CD4-positive, alpha-beta T cell treated with Interleukin-12 subunit alpha and Interleukin-12 subunit beta, for 1 hour (primary cell): ENCODE measurements at places on chromosomes 2 and 18.

DNA sequence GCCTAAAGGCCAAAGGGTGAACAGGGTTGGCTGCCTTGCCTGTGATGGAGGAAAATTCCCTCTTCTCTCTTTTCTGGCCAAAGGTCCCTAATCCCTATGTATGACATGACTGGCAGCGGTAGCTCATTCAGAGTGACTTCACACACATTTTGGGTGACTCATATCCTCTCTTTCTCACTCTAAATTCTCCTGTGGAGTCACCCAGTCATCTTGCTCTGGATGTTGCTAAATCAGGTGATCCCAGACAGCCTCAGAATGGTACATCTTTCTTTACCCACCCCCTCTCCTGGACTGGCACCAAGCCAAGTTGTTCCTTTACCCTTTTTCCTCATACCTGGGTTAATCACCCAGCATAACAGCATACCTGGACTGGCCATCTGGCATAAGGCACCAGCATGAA is 77.2 kb downstream of the NEURL3 start:
- no peak for DNase-seq

GRCh38 chr2:200306931-200307723 is 634 bp downstream of the SPATS2L start:
- DNase-seq: peak; percentile 12

DNA sequence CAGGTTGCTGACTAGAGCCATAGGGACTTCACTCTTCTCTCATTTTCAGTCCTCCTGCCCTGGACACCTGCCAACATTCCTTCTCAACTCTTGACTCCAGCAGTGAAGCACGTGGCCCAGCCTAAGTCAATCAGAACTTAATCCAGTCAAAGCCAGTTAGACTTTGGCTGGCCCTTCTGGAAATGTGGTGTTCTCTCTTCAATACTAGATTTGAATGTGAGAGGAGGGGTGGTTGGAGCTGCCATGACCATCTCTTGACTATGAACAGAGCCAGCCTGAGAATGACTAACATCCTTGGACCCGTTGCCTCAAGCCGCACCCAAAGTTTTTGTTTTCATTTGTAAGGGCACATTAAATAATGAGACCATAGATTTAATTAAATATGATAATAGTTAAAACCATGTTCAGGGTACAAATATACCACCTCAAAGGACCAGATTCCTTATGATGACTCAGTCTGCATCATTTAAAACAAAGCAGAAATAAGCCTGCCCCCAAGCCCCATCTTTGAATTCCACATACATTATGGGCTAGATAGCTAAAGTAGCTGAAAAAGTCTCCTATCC is 49.7 kb upstream of the RASGRP3 start:
- no peak for DNase-seq

DNA sequence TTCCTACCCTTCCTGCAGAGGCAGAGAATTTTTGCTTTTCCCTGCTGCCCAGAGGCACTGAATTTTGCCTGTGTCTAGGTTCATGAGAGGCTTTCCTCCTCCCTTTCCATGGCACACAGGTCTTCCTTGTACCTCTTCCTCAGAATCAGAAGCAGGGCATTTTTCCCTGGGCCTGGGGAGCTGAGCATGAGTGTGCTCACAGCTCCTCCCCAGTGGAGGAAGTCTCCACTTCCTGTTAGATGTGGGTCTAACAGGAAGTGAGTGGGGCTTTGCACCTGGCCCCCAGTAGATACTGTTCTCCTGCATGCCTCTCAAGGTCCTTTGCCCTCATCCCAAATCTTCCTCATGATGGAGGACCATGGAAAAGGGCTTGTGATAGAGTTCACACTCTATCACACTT is 297.2 kb upstream of the FIGN start:
- no peak for DNase-seq
